ENCODE measurements at places on chromosomes 2 and 18. TPM values are rescaled to one million over a fixed set of nuclear protein-coding genes. Genes with fewer than 3 reads are reported as not detected.
A peak's percentile ranks its signal among the peaks of the same experiment; 100 is the strongest.

Gene B3GNT2
- 25.6 TPM for total RNA-seq

Gene MC4R
- total RNA-seq = not detected

Gene SFT2D3
- total RNA-seq = 12.4 TPM

Gene MDH1B
- not detected for total RNA-seq

Gene HOXD13
- not detected for total RNA-seq

Gene CD207
- not detected for total RNA-seq

GRCh38 chr18:22260208-22260820 lies 90.9 kb downstream of the GATA6 start:
- no peak for DNase-seq

GRCh38 chr18:61554117-61554776 lies 221.0 kb downstream of the CDH20 start:
- no peak for DNase-seq

- DNase-seq = no peak
Measured at GRCh38 chr2:236163471-236164200, 4.5 kb downstream of the GBX2 start.

DNA sequence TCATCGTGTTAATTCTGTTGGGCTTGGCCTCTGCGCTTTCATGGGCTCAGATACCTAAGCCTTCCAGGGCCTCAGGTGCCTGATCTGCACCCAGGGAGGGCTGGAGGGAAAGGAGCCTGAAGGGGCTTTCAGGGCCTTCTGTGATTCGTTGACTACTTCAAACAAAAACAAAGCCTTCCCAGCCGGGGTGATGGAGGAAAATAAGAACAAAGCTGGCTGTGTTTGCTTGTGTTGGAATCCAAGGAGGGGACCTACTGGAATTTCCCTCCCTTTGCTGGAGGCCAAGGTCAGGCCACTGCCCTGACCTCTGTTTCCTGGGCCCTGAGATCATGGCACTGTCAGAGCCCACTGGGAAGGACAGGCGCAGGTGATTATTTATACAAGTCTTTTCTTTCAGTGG lies 135.3 kb downstream of the KLHL29 start:
- DNase-seq = no peak

GRCh38 chr18:75497576-75498235 lies 70.2 kb upstream of the SMIM21 start:
- no peak for DNase-seq

- DNase-seq = peak; percentile 79
Measured at GRCh38 chr2:96537066-96537733, 648 bp downstream of the ARID5A start.

- DNase-seq = no peak
Measured at GRCh38 chr18:35117951-35118411, 76.8 kb downstream of the MAPRE2 start.

Data from Peyer's patch (tissue), 4 donors.